ENCODE measurements at places on chromosomes 16 and 17. TPM values are rescaled to one million over a fixed set of nuclear protein-coding genes. Genes with fewer than 3 reads are reported as not detected.

GRCh38 chr16:70512456-70512855, 10.9 kb downstream of the COG4 start:
- ATAC-seq = peak; percentile 80

DNA sequence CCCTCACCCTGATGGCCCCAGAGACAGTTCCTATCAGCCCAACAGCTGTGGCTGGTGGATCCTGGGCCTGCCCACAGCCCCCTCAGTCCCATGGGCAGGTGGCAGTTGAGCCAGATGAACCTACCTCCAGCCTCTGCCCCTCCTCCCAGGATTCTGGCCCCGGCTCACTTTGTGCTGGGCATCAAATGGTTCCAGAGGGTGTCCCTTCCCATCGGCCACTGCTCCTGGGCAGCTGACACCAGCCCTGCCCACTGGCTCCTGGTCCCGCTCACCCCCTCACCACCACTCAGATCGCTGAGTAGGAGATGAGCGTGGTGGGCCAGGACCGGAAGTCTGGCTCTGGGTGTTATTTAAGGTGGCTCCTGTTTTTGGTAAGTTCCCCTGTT, 2.0 kb downstream of the TTYH2 start:
- no peak for ATAC-seq

GRCh38 chr17:39011907-39012468, 44.8 kb upstream of the FBXO47 start:
- ATAC-seq = no peak

The GPRC5B gene
- 3.1 TPM for total RNA-seq

GRCh38 chr17:83119987-83120864, 40.8 kb downstream of the METRNL start:
- peak; percentile 41 for ATAC-seq

- ATAC-seq = peak; percentile 50
Measured at GRCh38 chr16:20385844-20386832, 18.4 kb downstream of the PDILT start.

DNA sequence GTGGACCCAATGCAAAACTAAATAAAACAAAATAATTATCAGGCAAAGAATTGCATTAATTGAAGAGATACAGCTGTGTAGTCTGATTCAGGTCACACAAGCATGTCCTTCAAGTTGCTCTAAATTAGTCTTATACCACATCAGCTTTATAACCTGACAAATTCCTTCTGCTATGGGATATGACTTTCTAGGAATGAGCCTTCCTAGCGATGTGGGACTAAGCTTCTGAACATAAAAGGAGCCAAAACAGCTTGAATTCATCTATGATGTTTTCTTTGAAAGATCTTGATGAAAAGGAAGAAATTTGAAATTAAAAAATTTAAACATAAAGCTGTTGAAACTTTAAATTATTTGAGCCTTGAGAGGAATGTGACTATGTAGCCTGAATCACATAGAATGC, 1409.1 kb downstream of the CDH11 start:
- no peak for ATAC-seq

DNA sequence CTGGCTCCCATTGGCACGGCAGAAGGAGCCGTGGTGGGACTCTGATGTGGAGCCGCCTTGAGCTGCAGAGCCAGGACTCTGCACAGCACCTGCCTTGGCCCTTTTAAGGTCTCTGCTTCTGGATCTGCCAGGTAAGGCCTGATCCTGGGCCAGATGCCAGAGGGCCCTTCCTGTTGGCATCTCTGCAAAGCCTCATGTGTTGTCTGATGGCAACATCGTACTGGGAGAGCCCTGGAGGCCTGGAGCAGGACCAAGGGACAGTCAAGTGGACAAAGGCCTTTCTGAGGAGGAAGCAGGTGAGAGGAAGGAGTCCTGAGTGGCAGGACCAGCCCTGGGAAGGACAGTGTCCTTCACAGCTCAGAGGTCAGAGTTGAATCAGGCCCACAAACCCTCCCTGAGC, 26.1 kb downstream of the SOCS1 start:
- peak; percentile 20 for ATAC-seq

DNA sequence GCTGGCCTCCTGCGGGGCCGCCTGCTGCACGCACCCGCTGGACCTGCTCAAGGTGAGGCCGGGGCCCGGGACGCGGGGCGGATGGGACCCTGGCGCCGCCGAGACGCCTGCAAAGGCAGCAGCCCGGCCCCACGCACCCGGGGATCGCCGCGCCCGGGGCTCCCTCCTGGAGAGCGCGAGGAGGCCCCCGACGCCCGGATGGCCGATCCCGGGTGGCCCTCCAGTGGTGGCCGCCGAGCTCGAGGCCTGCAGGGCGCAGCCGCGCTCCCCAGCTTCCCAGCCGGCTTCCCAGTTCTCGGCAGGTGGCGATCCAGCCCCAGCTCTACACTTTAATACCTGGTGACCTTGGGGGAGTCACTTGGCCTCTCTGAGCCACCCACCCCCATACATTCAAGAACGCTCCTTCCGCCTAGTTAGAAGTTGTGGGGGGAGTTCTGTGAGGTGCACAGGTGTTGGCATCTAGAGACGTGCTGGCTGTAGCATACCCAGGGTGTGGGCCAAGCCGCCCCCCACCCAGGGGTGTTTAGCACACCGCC, 452 bp downstream of the SLC25A10 start:
- ATAC-seq = peak; percentile 21

The SLC6A2 gene
- not detected for total RNA-seq

DNA sequence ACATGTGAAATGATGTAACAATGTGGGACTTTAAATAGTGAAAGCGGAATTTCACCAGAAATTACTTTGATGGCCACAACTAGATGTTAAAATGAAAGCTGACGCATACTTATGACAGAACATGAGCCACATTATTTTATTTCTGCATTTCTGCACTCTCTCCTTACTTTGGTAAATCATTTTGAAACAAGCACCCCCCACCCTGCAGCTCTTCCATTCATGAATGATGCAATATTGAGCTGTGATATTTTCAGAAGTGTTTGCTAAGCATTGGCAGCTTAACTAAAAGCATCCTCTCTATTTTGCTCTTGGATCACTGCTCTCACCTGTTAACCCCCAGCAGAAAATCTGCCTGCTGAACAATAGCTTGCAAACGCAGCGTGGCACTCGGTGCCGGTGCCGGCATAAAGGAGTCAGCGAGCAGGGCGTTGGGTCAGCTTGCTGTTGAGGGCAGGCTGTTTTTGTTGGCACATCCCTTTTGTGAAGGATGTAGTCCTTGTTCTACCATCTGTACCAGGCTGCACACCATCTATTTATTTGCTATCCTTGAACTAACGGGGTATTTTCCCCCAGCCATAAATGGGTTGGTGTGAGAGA, 30.8 kb upstream of the CBLN1 start:
- no peak for ATAC-seq

GRCh38 chr17:78137392-78138203, 7.0 kb downstream of the TMC8 start:
- peak; percentile 12 for ATAC-seq
